ENCODE measurements at places on chromosomes 6 and 20.

DNA sequence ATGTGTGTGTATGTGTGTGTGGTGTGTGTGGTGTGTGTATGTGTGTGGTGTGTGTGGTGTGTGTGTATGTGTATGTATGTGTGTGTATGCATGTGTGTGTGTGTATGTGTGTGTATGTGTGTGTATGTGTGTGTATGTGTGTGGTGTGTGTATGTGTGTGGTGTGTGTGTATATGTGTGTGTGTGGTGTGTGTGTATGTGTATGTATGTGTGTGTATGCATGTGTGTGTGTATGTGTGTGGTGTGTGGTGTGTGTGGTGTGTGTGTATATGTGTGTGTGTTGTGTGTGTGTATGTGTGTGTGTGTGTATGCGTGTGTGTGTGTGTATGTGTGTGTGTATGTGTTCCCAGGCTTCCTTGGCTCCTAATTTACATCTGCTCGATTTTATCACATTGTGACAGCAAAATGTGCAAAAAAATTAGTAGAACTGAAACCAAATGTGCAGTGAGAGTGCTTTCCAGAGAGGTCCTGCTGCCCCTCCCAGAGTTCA, 234.5 kb downstream of the BMP7 start:
- no peak for DNase-seq

GRCh38 chr20:51768759-51769517, 748 bp upstream of the ATP9A start:
- peak; percentile 7 for DNase-seq

DNA sequence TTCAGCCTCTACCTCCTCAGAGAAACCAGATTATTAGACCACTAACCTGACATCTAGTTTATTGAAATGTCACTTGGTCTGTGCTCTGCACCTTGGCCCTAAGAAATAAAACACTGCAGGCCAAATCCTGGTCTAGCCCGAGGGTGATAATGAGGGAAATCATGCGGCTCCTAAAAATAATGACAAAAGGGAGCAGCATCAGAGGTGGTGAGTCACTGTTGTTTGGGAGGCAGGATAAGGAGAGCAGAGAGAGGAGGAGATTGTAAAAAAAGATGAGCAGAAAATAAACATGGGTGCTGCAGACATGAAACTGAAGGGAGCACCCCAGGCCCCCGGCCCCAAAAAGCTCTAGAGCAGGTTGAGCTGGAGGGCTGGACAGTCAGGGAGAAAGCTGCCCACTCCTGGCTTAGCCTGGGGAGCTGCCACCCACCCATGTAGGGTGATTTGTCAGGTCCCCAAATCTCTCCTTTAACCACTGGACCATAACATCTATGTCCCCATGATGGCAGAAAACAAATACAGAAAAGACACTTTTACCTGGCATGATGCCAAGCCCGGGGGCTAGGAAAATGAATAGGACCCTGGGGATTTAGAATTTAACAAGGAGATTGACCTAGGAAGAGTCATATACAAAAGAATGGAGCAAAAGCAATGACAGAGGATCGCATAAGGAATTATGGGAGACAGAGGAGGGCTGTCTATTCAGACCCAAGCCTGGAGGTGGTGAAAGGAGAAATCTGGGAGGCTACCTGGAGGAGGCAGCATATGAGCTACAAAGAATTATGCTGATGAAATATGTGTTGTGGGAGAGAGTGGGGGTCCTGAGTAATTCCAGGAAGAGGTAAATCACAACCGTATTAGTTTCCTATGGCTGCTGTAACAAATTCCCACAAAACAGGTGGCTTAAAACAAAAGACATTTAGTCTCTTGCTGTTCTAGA, 103.7 kb downstream of the SNAP25 start:
- no peak for DNase-seq

DNA sequence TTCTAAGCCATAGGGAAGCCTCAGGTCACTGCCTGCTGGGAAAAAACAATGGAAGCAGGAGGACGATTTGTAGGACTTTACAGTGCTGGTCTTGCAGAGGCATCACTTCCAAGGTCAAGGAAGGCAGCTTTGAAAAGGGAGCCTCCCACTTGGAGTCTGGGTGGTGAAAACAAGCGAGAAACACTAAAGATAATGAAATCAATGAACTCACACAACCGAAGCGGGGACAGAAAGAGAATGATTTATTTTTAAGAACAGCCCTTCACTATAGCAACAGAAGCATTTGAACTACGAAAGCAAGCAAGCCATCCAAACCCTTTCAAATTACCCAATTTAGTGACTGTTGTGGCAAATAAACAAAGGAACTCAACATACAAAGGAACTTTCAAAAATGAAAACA, 227.5 kb downstream of the THBS2 start:
- DNase-seq = peak; percentile 23

- peak; percentile 86 for DNase-seq
Observed at GRCh38 chr6:152552616-152553209, 84.4 kb downstream of the SYNE1 start.

DNA sequence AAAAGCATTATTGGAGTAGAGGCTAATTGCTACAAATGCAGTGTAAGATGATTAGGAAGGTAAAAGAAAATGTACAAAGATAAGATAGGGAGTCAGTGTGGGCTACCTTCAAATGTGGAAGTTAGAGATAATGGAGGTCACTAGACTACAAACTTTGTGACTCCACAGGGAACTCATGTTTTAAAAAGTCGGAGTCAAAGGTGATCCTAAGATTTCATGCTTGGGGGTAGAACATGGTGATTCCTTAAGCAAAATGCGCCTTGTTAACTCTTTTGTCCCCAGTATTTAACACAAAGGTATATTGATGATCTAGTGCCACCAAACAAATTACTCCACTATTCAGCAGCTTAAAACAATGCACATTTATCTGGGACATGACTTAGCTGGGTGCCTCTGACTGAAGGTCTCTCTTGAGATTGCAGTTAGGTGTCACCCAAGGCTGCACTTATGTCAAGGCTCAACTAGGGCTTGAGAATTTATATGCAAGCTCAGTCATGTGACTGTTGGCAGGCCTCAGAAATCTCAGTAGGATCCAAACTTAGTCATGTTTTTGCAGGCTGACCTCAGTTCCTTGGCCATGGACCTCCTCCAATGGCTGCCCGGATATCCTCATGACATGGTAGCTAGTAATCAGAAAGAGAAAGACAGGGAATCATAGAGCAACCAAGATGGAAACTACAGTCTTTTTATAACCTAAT, 11.4 kb upstream of the SNX9 start:
- peak; percentile 29 for DNase-seq

DNA sequence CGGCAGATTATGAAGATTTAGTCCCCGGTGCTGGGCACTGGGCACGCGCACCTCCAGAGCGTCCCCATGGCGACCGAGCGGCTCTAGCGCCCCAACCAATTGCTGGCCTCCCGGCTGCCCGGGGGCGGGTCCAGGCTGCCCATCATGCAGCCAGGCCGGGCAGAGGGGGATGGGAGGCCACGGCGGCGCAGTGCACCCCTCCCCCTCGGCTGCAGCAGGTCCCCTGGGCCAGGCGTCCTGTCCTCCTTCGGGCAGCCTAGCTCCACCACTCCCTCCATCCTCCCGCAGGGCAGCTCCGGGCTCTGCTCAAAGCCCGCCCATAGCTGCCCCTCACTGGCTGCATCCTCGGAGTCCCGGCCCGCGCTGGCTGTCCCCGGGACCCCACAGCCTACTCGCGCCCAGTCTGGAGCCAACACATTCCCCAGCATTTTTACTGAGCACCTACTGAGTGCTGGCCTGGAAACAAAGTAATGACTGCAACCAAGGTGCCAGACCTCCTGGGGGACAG, 99.4 kb downstream of the ASXL1 start:
- peak; percentile 59 for DNase-seq

DNA sequence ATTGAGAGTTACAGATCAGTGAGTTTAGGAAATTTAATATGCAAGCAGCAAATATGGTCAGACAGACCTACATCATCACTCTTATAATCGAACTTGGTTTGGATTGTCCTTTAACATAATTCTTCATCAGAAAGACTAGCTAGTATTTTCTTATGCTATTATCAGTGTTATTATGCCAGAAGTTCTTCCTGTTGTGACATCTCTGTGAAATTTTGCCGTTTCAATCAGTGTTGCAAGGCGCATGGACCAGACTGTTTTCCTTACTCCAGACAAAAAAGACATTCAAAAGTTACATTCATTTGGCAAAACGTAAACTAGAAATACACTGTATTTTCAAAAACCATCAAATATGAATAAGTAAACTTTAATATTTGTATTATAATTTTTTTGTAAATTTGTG, 5.7 kb upstream of the TENT5A start:
- peak; percentile 70 for DNase-seq

- no peak for DNase-seq
Observed at GRCh38 chr6:161511447-161512095, 237.7 kb upstream of the AGPAT4 start.

GRCh38 chr20:64108731-64109681, 1.6 kb upstream of the NPBWR2 start:
- DNase-seq = no peak

- DNase-seq = no peak
Observed at GRCh38 chr20:16007164-16007563, 566.1 kb downstream of the KIF16B start.

DNA sequence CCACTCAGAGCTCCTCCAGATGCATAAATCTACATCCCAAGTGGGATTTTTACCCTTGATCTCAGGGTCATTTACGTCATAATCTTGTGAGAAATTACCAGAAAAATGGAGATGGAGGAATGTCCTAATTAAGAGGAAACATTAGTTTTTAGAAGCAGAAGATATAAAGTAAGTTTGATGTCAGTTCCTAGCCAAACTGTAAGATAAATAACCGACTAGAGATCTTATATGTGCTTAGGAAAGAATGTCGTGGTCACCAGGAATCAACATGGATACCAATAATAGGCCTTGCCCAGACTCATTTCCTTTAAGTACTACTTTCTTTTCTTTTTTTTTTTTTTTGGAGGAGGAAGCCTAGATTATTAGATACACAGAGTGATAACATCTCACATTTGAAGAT, 186.9 kb downstream of the UTRN start:
- DNase-seq = no peak

- peak; percentile 78 for DNase-seq
Observed at GRCh38 chr6:15429141-15430110, 183.6 kb downstream of the JARID2 start.

GRCh38 chr6:148760568-148761526, 14.0 kb downstream of the UST start:
- DNase-seq = peak; percentile 91

- DNase-seq = peak; percentile 66
Observed at GRCh38 chr20:38143646-38144554, 21.2 kb downstream of the TGM2 start.

- peak; percentile 45 for DNase-seq
Observed at GRCh38 chr20:1861347-1861976, 33.7 kb upstream of the SIRPA start.

GRCh38 chr20:1460275-1460674, 6.4 kb downstream of the NSFL1C start:
- no peak for DNase-seq

DNA sequence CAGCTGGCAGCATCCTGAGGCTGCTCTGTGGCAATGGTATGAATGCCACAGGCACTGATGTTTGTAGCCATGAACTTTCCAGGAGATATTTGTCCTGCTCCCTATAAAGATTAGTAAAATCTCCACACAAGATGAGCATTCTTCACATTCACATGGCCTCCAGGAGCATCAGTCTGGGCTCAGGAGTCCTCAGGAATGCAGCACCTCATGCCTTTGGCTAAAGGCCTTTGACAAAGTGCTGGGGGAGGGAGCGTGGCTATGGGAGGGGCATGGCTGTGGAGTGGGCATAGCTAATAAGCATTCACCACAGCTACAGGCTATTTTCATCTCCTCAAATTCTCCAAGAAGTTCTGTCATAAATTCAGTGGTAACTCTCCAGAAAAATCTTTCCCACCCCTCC, 90.5 kb upstream of the LY86 start:
- no peak for DNase-seq
